PC-3 (cell line): ENCODE measurements at places on chromosomes 2 and 18.
A peak's percentile ranks its signal among the peaks of the same experiment; 100 is the strongest.

DNA sequence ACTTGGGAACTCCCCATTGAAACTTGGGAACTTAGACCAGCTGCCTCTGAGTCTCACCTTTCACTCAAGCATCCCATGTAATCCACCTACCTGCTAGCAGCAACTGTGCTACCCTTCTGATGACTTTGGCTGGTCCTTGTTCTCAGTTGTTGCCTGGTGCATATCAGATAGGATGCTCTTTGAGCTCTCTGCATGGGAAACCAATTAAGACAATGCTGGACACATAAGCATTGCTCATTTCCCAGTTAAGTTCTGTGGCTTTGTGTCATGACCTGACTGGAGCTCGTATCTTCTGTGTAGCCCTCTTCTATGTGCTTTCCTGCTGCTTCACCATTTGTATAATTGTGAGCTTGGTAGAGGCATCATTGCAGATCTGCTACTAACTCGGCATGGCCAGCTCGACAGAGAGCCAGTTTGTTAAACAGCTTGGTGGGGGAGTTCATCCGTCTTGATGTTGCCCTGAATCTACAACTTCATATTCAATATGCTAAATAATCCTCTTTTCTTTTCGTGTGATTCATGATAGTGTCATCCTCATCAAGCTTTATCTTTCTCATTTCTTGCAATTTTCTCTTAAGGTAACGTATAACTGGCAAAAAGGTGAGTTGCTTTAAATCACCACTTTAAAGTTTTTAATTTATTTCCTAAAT, 447.5 kb upstream of the SLC14A2 start:
- DNase-seq = peak; percentile 51

DNA sequence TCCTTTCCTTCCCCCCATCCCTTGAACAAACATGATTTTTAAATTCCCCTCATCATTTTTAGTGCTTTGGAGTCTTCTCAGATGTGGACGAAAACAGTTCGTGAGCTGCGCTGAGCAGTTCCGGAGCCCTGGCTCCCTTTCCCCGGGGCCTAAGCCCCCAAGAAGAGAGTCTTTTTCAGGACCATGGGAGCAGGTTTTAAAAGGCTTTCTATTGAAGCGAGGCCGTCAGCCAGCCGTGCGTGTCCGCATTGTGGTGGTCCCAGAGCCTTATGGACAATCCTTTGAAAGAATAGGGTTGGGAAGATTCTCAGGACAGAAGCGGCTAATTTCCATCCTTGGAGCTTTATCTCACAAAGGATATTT, 290.7 kb downstream of the SOX11 start:
- no peak for DNase-seq

DNA sequence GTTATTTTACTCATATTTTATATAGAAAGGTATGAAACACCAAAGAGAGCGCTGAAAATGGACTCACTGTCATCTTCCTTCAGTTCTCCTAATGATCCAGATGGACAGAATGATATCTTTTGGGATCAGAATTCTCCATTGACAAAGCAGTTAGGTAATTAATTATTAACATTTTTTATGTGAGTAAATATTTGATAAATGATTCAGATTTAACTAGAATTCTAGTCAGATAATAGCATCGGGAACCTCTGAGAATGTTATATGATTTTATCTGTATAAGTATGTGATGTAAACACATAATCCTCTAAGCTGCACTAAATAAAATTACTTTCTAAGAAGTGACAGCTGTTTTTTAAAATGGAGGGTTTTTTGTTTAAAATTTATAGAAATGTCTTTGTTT, 2.0 kb downstream of the ETAA1 start:
- DNase-seq = peak; percentile 38

DNA sequence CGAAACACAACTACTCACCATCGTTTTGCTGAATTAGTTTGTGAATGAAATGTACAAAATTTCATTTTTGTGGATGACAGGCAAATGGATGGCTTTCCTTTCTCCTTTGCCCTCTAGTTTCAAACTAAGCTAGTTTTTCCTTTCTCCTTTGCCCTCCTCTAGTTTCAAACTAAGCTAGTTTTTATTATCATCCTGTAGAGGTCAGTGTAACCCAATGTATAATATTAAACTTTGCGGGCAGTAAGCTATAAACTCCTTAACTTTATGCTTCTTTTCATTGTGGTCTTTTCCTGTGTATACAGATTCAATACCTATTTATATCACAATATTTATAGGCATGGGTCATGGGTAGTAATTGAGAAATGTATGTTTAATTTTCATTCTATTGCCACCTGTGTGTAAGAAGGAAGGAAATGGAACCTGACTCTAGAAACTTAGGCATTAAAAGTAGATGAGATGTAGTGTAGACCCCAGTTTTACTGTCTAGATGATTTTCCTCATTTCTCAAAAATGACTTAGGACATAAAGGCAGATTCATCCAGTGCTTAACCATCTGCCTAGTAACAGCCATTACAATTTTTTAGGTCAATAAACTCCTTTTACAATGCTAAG, 58.1 kb downstream of the MAP3K19 start:
- DNase-seq = peak; percentile 58

- peak; percentile 19 for DNase-seq
Observed at GRCh38 chr2:239830121-239831000, 194.8 kb downstream of the NDUFA10 start.

- DNase-seq = no peak
Observed at GRCh38 chr2:239552213-239552926, 151.6 kb upstream of the HDAC4 start.

- no peak for DNase-seq
Observed at GRCh38 chr2:129740504-129740903, 239.0 kb upstream of the RAB6C start.

- peak; percentile 84 for DNase-seq
Observed at GRCh38 chr2:43178602-43179542, 47.5 kb downstream of the ZFP36L2 start.

GRCh38 chr2:21966139-21966538, 842.4 kb downstream of the TDRD15 start:
- no peak for DNase-seq

- no peak for DNase-seq
Observed at GRCh38 chr2:145777914-145778313, 1258.0 kb upstream of the ZEB2 start.

DNA sequence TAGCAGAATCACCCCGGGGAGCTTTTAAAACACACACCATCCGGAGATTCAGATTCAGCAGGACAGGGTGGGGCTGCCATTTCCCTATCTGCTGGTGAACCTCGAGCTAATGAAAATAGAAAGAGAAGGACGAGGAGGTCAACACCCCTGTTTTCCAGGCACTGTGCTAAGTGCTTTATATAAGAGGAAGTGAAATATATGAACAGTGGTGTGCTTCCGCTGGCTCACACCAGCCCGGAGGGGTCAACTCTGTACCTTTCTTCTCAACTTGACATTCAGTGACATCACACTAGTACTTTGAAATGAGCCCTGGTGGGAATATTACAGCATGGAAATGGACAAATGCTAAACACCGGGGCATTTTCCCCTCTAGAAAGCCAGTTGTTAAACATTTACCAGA, 108.3 kb upstream of the LTBP1 start:
- DNase-seq = no peak

DNA sequence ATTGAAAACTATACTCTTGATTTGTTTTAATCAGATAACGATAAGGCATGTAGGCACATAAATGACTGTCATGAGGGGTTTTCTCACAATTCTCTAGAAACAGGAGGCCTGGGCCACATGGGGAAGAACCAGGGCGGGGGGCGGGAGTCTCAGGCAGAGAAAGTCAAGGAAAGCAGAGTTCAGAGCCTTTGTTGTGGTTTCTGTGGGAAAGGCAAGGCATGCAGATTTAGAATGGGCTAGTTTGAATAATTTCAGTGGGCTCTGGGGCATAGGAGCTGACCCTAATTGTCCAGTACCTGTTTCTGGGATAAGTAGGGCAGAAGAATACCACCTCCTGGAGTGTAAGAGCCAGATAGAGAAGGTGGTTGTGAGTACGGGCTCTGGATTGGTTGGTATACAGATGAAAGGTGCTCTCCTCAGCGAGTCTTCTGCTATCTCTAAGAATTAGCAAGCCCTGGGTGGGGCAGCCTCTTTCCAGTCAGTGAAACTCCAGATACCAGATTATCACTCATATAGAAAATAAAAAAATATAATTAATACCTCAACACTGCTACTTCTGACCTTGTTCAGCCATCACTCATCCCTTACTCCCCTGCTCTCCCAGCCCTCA, 41.5 kb upstream of the CYRIA start:
- DNase-seq = no peak

DNA sequence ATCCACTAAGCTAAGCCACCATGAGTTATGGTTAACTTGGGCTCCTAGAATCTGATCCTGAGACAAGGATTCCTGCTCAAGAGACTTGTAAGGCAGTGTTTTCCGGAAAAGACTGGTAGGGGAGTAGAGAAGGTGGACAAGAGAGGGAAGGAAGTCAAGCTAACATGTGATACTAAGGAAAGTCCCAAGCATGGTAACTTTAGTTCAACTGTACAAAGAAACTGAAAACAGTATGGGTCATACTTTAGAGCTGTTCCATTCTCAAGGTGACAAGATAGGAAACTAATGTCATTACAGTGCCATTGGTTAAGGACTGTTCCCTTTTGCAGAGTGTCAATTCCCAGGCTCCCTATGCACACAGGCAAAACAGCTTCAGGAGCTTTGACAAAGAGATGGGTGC, 5.8 kb downstream of the MYO5B start:
- no peak for DNase-seq

DNA sequence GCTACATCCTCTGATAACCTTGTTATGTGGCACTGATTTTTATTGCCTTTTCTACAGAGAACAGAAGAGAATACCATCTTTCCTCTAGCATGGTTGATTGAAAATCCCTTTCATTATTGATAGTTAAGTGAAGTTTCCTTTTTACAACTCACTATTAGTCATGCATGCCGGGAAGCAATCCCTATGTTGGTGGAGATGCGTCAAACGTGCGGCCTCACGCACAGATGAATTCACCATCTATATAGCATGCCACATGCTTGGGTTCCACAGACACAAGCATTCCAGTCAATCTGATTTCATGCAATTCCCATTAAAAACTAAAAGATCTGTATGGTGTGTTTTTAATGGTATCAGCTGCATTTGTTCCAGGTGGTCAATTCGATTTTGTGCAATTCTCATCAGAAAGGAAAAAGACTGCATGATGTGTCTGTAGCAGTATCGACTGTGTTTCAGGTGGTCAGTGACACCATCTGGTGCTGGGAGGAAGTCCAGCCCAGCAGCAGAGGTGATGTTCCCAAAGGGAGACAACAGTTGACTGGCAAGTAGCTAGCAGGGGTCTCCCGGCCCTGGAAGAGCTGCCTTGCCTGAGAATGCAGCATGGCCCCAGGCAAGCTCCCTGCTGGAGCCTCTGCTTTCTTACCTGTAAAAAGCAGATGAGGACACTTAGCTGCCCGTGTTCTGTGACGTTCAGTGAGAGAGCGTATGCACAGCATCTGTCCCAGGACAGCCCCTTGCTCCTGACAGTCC, 151.3 kb upstream of the NCK2 start:
- peak; percentile 53 for DNase-seq

DNA sequence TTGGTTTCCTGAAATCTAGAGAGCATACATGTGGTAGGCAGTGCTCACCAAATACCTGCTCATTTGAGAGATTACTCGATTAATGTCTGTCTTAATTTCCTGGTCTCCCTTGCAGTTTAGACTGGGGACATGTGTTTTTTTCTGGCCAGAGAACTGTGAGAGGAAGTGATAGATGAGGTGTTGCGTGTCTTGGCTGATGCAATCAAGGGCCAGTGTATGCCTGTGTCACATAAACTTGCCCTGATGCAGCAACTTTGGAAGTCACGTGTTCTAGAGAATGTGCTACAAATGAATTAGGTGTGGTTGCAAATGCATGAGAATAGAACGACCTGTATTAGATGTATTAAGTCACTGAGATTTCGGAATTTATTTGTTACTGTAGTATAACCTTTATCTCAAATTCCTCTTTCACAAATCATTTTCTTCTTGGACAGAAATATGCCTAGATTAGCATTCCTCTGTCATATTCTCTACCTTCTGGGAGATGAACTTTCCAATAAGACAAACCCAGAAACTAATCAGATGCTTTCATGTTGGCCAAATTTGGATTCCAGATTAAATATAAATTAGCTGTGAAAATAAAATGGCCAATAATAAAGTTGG, 9.9 kb upstream of the IL1A start:
- no peak for DNase-seq

- peak; percentile 22 for DNase-seq
Observed at GRCh38 chr2:238920601-238921001, 72.7 kb downstream of the TWIST2 start.

- DNase-seq = no peak
Observed at GRCh38 chr18:3193331-3193730, 26.4 kb downstream of the MYOM1 start.

GRCh38 chr18:1751249-1751648, 820.1 kb downstream of the METTL4 start:
- peak; percentile 24 for DNase-seq

DNA sequence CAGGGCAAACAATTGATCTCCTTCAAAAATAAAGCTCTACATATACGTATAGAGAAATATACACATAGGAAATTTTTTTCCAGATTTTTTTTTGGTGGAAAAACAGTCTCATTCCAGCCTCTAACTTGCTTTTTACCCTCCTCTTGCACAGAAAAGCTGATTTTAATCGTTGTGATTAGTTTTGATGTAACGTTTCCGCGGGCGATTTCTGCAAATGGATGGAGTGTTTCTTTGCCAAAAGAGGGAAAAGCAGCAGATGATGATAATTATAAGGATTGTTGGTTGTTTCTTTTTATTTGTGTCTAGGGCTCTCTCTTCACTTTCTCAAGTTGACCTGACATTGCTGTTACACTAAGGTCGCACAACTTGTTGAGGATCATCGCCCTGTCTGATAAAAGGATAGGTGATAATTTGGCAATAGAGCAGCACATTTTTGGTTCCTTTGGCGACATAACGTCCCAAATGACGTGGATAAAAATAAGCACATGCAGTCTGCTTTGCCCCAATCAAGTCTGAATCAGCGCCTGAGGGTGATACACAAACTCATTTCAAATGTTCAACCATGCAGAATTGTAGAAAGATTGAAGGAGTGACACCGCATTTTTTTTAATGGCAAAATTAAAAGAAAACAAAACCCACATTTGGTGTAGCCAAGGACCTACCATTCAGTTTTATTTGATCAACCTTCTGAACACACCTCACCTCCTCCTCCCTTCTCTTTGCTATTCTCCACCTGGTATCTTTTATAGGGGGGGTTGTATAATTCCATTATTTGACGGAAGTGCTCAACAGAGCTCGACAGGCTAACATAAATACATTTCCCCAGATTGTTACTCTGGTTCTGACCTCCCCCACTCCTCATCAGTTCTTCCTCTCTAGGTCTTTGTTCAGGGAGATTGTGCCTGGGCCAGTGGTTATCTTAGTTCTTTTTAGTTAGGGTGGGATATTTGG, 109.6 kb upstream of the KCTD1 start:
- DNase-seq = no peak

- DNase-seq = peak; percentile 79
Observed at GRCh38 chr2:224436634-224437033, 34.7 kb upstream of the FAM124B start.
